ENCODE measurements at places on chromosomes 7 and 10. TPM values are rescaled to one million over a fixed set of nuclear protein-coding genes. Genes with fewer than 3 reads are reported as not detected.

CRTAC1 gene
- not detected for total RNA-seq

LRRC18 gene
- not detected for total RNA-seq

C7orf57 gene
- not detected for total RNA-seq

TAS2R4 gene
- total RNA-seq: 0.43 TPM

LIPF gene
- total RNA-seq: 0.22 TPM

VIPR2 gene
- not detected for total RNA-seq

ABCC2 gene
- total RNA-seq: 0.07 TPM

HTR5A gene
- total RNA-seq: not detected
